Psoas muscle (tissue), 8 donors: ENCODE measurements at places on chromosomes 12 and 14.

DNA sequence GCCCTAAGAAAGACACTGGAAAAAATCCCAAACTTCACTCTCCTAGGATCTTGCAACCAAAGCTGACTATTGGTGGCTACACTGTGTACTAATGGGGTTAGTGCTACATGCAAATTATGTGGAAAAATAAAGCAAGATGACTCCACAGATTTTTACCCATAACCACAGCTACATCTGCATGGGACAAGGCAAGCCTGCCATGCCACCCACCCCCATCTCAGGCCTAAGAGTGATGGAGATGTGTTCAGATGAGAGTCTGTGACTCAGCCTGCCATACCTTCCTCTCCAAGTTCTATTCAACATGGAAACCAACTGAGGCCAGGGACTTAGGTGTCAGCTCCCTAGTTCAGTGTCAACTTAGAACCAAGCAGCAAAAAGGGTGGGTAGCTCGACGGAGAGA lies 206.2 kb downstream of the PELI2 start:
- DNase-seq = no peak

- DNase-seq = no peak
These were observed 123.4 kb downstream of the CCDC91 start for GRCh38 chr12:28313631-28314030.

- DNase-seq = no peak
These were observed 41.6 kb upstream of the RFX4 start for GRCh38 chr12:106541201-106541600.

DNA sequence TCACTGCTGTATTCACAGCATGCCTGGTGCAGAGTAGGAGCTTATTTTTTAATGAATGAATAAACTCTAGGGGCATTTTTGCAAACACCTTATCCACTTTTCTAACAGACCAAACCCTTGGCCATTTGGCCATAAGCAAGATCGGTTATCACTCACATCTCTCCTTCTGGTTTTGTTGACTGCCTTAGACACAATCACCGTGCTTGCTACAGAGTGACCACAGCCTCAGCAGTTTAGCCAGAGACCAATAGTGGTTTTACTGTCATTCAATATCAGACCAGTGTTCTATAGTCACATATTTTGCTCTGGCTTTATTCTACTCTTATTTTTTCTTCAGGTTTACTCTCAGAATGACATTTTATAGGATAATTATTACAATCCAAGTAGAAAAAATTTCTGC lies 2.2 kb downstream of the KLRB1 start:
- DNase-seq = no peak

- no peak for DNase-seq
These were observed 68.8 kb downstream of the EXOC5 start for GRCh38 chr14:57199921-57200320.
